ENCODE measurements at places on chromosomes 2 and 18.

DNA sequence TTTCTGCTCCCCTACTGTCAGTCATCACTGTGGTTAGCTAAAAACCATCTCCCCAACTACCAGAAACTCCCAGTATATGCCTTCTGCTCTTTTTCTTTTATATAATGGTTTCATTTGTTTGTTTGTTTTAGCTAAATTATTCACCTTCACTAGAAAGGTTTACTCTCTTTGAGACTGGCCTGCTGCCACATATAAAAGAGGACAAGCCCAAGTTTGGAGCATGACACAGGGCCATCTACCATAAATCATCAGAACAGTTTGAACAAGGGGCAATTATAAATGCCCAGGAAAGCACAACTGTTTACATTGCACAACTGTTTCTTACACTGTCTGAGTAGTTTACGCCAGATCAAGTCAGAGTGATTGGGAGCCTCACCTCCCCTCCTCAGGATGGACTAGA is 471.0 kb upstream of the PIK3C3 start:
- no peak for DNase-seq

DNA sequence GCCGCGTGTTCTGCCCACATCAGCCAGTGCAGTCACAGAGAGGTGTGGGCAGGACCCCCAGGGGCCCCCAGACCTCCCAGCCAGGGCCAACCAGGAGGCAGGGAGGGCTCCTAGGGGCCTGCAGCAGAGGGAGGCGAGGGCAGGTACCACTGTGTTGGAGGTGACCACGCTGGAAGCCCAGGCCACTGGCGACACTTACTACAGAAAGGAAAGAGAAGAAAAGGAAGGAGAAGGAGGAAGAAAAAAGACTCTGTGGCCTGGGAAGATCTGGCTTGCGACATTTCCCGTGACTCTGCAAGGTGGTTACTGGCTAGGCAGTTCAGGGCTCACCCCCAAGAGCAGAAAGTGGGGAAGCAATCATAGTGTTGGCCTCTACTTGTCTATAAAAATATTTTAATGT is 98.1 kb upstream of the BCL2L11 start:
- no peak for DNase-seq

- DNase-seq, result no peak
Observed at GRCh38 chr18:10370716-10371115, 83.7 kb upstream of the APCDD1 start.

GRCh38 chr2:173493874-173494273 is 139.2 kb downstream of the CDCA7 start:
- no peak for DNase-seq

- DNase-seq, result no peak
Observed at GRCh38 chr2:221569425-221569845, 2.7 kb downstream of the EPHA4 start.

DNA sequence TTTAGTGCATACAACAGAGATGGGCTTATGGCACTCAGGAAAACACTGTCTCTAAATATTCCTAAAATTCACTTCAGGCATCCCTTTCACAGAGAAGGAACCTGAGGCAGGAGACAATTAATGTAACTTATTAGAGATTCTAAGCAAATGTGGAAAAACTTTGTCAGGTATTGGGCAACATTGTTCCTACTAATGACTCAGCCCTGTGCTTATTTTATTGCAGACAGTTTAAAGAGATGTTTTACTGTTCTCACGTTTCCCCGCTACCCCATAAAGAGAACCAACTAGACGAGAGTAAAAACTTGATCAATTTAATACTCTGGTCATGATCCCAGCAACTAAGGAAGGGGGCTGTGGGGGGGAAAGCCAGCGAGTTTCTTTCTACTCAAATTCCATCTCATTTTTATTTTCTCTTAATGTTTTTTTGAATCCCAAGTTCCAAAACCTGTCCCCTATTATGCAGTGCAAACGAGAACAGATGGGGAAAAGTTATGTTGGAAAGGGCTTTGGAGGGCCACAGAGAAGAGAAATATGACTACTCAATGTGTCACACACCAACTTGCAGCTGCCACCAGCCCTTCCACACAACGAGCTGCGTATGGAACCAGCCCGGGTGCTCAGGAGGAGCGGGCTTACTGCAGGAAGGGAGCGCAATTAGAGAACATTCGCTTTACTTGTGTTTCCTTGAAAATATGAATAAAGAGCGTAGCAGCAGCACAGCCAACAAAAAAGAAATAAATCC is 18.7 kb upstream of the ACVR1 start:
- no peak for DNase-seq

- no peak for DNase-seq
Observed at GRCh38 chr18:59730896-59731295, 33.7 kb upstream of the CCBE1 start.

DNA sequence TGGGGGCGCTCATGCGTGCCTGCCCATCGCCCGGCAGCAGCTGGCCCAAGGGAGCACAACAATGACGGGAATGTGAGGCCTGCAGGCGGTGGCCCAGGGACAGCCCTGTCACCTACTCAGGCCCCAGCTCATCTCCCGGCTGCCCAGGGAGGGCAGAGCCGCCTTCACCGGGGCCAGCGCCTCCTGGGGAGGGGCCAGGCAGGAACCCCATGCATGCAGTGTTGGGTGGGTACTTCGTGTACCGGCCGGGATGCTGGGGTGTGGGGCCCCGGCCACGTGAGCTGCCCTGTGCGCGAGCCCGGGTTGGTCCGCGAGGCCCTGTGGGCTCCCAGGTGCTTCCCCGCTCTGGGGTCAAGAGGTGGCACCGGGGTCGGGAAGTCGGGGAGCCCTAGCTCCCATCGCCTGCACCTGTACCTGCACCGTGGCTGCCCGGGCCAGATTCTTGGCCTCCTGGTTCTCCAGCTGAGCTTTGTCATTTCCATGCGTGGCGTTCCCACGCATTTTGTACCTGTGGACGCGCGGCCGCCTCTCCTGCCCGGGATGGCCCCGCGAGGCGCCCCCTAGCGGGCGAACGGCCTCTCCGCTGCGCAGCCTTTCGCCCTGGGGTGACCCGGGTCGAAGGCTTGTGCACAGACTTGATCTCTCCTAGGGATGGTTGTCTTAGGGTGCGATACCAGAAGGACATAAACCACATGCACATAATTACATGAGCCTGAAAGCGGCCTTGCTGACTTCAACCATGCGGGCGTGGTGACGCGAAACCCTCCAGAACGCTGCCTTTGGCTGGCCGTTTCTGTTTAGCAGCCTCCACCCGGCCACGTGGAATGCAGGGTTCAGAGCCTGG is 950 bp downstream of the KLHL30 start:
- DNase-seq, result peak; percentile 24

DNA sequence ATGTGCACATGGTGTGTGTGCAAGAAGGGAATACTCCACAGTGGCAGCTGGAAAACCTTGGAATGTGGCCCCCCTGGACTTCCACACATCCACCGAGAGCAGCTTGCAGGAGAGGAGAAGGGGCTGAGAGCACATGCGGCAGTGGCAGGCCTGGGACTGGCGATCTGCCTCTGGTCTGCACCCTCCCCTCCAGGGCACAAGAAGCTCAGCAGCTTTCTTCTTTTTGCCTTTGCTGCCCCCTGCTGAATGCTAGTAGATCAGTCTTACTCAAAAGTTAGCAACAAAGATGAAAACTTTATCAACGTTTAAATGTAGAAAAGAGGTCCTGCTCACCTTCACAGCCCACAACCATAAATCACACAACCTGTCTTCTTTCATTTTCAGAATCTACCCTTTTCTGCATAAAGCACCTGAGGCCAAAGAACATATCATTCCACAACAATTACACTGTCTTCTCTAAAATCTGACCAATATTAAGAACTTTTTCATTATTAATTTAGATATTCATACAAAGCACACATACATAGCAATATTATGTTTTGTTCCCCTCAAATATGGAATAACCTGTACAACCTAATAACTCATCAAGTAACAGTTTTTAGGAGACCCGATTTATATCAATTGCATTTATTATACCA is 34.6 kb downstream of the TGFBRAP1 start:
- peak; percentile 21 for DNase-seq

- DNase-seq, result no peak
Observed at GRCh38 chr2:182432051-182432450, 5.2 kb upstream of the PDE1A start.

GRCh38 chr2:85888020-85888683 is 638 bp downstream of the ST3GAL5 start:
- peak; percentile 44 for DNase-seq

GRCh38 chr18:79599441-79599931 is 80.1 kb upstream of the CTDP1 start:
- no peak for DNase-seq

DNA sequence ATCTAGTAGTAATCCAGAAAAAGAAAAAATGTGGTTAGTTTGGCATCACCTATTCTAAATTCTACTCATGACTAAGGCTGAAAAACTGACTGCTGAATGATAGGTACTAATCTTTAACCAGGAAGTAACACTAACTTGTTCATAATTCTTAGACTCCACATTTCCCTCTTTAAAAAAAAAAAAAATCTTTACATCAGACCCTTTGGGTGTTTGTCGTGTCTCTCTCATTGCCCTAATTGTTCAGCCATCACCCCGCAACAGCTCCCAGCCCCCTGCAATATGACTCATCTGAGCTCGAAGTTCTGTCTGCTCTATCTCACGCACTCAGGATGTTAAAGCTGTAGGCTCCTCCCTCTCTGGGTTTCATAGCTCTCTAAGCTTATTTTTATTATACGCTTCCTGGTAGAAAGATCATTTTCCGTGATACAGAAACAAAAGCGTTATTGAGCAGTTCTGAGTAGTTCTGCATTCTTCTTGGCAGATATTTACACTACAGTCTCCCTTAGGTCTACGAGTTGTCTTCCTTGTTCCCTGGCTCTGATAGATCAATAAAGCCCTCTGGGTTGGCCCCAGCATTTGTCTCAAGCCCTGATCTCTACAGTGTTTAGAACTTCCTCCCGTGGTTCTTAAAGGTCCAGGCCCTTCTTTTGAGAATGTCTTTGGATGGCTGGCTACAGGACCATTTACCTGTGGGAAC is 95.6 kb downstream of the TNFRSF11A start:
- peak; percentile 81 for DNase-seq

- no peak for DNase-seq
Observed at GRCh38 chr2:1153920-1154319, 203.3 kb downstream of the SNTG2 start.

GRCh38 chr2:118670276-118670675 is 177.2 kb downstream of the EN1 start:
- DNase-seq, result no peak

GRCh38 chr2:235514627-235515363 is 21.0 kb downstream of the AGAP1 start:
- DNase-seq, result no peak

DNA sequence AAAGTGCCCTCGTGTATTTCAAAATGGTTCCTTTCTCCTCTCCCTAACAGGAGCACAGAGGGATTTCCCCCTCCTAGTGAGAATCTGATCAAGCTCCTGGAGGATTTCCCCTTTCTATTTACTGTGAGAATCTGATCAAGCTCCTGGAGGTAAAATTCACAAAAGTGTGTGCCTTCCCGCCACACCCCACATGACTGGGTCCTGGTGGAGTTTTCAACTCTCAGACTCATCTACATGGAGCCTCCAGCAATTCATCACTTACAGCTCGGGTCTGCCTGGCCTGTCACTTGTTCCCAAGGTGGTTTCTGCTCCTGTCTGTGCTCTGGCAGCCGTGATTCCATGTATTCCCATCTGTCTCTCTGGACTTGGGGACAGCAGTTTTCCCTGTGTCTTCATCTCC is 590.7 kb downstream of the FBXO15 start:
- DNase-seq, result no peak

DNA sequence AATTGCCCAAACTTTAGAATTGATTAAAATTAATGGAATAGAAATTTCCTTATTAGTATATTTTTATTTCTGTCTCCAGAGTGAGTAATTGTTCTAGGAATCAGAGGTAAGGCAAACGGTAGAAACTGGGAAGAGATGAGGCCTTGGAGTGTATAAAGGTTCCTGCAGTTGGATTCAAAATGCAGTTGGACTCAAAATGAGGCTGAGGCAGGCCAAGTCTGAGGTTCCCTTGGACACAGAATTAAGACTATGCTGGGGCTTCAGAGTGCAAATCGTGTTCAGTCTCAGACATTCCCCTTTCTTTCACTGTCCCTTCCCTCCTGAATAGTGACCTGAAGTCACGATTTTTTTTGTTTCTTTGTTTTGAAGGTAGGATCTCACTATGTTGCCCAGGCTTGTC is 746.9 kb upstream of the NRXN1 start:
- DNase-seq, result no peak

- peak; percentile 50 for DNase-seq
Observed at GRCh38 chr18:11995445-11996189, 14.3 kb downstream of the IMPA2 start.

DNA sequence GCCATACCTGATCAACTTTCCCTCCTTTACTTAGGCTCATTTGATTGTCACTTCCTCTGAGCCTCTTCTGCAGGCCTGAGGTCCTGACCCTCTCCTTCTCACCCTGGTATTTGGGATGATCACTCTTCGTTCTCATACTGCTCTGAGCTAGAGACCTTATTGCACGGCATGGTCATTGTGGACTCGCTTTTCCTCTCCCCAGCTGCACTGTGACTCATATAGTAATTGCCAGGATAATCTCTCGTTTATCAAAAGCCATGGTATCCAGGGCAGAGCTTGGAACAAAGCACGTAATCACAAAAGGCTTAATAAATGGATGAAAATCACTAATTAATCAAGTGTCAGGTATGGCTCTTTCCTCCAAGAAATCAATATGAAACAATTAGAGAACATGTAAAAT is 40.9 kb upstream of the TRIB2 start:
- no peak for DNase-seq

GRCh38 chr2:142463047-142463446 is 332.2 kb upstream of the LRP1B start:
- no peak for DNase-seq

- DNase-seq, result no peak
Observed at GRCh38 chr2:95352310-95353054, 50.0 kb upstream of the FAHD2A start.

DNA sequence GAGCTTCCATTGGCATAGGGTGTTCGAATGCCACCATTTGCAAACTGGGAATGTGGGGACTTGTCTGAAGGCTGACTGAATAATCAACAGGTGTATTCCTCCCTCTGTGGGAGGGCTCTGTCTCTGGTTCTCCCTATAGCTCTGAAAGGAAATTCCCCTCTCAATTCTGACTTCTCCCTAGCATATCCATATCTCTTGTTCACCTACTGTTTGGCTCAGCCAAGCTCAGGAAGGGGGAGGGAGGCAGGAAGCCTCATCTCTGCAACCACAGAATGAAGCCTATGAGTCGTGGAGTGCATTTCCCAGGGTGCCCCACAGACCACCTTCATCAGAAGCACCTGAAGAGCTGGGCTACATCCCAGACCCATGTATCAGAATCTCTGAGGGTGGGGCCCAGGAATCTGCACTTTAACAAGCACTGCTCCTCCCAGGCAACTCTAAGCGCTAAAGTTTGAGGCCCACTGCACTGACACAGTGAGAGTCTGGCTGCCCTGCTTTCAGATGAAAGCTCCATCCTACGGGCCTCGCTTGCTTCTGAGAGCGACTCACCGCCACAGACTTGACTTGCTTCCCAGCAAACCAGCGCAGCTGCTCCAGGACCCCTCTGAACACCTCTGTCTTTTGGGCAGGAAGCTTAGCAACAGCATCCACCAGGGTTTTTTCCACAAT is 32.0 kb downstream of the XDH start:
- DNase-seq, result no peak

GRCh38 chr18:12774982-12775381 is 72.1 kb downstream of the PSMG2 start:
- peak; percentile 14 for DNase-seq

Measured in stimulated activated CD4-positive, alpha-beta T cell treated with anti-CD3 and anti-CD28 coated beads, Interleukin-4, amount 100 ng/mL, for 24 hours (primary cell).